ENCODE measurements at places on chromosomes 7 and 10. TPM values are rescaled to one million over a fixed set of nuclear protein-coding genes. Genes with fewer than 3 reads are reported as not detected.

The LBX1 gene
- not detected for total RNA-seq

The ASB10 gene
- total RNA-seq, result not detected

The PLEKHA8 gene
- total RNA-seq, result 10.6 TPM

The SPACDR gene
- 2.9 TPM for total RNA-seq

The HSPA14 gene
- total RNA-seq, result 36.6 TPM

The GIMAP5 gene
- total RNA-seq, result 53.8 TPM

The CCDC172 gene
- not detected for total RNA-seq

The MKI67 gene
- total RNA-seq, result 159 TPM

The ANXA8L1 gene
- not detected for total RNA-seq

The ACTA2 gene
- 12.2 TPM for total RNA-seq

The GRID2IP gene
- total RNA-seq, result 0.12 TPM

The MSS51 gene
- 3.1 TPM for total RNA-seq

The AGAP4 gene
- total RNA-seq, result 16.7 TPM

The C10orf62 gene
- not detected for total RNA-seq

The CRYGN gene
- total RNA-seq, result 0.22 TPM

The SFTPD gene
- not detected for total RNA-seq

The IKZF1 gene
- total RNA-seq, result 324 TPM

The NSUN5 gene
- 70.3 TPM for total RNA-seq

The FOXP2 gene
- not detected for total RNA-seq
